ENCODE measurements at places on chromosomes 2 and 18.

DNA sequence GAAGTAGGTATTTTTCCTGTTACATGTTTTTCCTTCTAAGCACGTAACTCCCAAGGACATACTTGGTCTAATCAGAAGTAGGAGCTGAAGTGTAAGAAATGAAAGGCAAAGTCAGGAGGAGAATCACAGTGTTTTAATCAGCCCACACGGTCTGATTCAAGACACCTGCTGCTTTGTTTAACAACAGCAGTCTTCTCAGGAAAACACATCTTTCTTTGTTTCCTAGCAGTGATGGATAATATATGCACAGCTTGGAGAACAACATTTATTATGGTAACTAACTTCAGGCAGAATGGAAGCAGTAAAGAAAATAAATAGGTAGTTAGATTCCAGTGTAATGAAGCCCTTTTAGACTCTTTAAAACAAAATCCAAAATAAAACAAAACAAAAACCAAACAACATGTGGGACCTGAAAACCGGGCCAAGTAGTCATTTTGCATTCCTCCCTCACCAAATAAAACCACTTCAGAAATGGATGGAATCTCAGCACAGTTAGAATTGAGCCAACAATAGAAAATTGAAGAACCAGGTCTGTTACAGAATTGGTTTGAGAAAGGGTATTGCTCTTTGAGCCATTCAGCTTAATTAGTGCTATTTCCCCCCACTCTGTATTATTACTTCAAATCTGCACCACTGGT is 61.1 kb upstream of the UGP2 start:
- peak; percentile 68 for DNase-seq

GRCh38 chr18:26826656-26827235 is 38.8 kb downstream of the AQP4 start:
- DNase-seq: no peak

GRCh38 chr2:253202-253638 is 10.6 kb downstream of the SH3YL1 start:
- no peak for DNase-seq

GRCh38 chr2:71711133-71711855 is 257.9 kb downstream of the DYSF start:
- peak; percentile 89 for DNase-seq

DNA sequence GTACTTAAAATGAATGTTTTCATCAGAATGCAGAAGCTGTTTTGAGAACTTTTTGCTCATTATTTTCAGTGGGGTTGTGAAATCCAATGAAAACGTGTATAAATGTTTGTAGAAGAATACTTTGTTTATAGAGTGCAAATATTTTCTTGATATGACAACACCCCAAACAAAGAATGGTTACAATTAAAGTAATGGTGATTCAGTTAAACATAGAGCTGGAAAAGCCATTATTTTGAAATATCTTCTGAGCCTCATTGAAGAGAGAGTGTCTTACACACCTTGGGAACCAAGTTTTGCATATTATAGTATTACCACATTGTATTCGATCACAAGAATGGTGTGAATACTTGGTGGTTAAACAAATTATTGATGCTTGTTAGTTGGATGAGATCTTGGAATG is 48.7 kb downstream of the SPTBN1 start:
- peak; percentile 92 for DNase-seq

DNA sequence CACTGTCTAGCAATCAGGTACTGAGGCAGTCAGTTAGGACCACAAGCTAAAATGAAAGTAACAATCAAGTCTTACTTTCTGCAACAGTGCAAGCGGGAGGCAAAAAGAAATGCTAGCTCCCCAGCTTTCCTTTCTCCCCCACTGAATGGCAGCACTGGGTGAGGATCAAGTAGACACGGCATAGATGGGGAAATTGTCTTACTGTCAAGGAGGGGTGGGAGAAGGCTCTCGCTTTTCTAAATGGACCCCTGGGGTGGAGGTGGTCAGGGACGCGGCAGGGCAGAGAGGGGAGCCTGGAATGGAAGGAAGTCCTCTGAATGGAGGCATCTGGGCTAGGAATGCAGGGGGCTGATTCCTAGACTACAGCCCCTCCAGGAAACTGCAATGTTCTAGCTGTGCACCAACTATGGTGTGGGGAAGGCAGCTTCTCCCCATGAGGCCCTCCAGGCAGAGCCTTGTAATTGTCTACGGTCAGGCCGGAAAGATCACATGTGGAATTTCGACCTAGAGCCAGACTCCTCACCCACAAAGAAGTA is 24.3 kb downstream of the METTL8 start:
- no peak for DNase-seq

DNA sequence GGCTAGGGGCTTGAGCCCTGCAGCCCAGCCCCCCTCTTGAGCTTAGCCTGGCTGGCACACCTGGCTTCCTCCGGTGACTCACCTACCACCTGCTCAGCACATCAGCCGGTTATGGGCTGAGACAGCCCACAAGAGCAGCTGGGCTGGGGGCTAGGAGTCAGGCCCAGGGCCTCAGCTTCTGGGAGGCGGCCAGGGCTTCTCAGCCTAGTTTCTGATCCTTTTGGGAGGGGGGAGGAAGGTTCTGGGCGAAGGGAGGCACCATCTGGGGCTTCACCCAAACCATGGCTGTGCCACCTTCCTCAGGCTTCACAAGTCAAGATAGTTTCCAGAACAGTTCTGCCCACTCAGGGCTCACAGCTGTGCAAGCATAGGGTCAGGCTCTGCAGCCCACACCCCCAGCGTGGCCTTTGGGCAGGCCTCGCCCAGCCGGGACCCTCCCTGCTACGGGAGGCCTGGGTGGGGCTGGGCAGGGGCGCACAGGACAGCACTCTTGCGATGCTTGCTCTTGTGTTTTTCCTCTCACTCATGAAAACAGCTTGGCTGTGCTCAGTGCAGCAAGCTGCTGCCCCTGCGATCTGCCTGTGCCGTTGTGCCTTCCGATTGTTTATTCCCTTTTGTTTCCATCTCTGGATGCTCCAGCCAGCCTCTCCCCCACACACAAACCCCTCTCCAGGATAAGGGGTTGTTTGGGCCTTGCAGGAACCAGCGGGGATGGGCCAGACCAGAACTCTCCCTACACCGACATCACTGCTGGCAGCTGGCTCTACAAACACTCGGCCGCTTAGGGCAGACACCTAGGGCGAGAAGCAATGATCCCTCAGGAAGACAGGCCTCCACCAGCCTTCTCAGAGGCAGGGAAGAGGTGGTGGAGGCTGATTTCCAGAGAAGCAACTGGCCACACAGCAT is 26.1 kb upstream of the SEMA4C start:
- DNase-seq: no peak

- peak; percentile 58 for DNase-seq
These were observed 348.6 kb downstream of the DLGAP1 start for GRCh38 chr18:4106407-4107033.

DNA sequence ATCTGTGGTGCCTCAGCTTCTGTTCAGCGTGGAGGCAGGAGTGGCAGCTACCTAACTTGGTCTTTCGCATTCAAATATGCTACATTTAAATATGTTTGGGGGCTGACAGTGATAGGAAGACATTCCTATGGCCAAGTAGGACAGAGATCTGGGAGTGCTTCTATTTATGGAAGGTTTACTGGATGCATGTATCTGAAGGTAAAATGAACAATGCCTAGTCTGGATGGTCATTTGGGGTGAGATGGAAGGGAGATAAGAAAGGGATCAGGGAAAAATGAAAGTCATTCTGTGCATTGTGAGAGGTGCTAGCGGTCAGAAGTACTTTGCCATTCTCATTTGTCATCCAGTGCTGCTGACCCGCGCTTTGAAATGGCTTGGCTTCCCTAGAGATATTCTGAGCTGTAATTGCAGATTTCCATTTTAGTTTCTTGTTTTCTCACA is 300.9 kb upstream of the FBXO11 start:
- DNase-seq: no peak

GRCh38 chr2:45494978-45495293 is 116.1 kb downstream of the SRBD1 start:
- no peak for DNase-seq

DNA sequence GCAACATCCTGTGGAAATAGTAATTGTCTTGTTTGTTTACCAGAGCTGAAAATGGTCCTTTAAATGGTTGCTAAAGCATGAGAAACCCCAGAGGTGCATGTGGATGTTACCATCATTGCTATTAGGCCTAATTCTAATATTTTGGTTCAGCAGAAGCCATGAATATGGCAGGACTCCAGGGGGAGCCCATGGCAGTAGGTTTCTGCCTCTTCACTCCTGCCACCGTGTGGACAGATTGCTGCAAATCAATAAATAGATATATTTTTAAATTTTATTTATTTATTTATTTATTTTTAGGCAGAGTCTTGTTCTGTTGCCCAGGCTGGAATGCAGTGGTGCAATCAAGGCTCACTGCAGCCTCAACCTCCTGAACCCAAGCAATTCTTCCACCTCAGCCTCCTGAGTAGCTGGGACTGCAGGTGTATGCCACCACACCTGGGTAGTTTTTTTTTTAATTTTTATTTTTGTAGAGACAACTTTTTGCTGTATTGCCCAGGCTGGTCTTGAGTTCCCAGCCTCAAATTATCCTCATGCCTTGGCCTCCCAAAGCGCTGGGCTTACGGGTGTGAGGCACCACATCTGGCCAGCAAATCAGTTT is 54.9 kb upstream of the CAPN13 start:
- peak; percentile 73 for DNase-seq

DNA sequence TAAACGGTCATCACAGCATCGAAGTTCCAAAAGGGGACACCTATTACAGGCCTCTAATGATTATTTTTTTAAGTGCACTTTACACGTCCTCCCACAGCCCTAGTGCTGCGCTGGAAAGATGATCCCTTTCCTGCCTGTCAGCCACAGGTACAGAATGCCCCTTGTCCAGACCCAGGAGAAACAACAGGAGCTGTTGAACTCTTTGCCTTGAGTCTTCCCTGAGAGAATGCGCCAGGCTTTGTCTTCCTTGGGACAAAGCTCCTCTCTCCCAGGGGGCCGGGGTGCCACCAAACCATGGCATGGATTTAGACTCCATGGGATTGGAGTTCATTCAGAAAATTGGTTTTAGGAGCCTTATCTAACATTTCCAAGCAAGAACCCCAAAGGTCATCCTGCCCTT is 319.0 kb upstream of the SOX11 start:
- no peak for DNase-seq

DNA sequence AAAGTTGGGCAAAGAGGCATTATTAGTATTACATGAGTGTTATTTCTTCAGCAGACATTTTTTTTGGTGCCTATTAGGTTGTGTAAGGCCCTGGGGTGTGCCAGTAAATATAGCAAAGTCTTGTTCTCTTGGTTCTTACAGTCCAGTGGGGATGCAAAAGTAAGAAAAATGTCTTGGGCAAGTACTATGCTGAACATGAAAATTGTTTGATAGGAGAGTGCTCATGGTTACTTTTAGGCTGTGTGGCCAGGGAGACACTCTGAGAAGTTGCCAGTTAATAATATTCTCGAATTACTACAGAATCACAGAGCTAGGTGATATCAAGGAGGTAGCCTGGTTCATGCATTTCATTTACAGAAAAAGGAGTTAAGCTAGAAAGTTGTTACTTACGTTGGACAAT is 1.9 kb downstream of the AGFG1 start:
- no peak for DNase-seq

DNA sequence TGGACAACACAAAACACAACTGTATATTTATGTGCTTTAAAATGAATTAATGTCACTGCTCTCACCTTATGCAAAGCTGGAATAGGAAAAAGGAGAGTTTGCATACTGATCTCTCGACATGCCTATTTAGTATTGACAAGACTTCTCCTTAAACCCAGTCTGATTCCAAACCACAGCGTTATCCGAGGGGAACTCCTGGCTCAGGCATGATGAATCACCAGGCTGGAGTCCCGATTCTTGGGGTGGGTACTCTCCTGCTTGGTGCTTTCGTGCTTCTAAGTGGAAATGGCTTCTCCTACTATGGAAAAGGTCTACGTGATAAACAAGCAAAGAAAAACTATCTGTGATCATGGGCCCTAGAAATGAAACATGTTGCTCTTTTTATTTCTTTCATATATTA is 88.9 kb upstream of the SLC35G4 start:
- no peak for DNase-seq

- DNase-seq: peak; percentile 83
These were observed 18.1 kb upstream of the SPP2 start for GRCh38 chr2:234032279-234032856.

DNA sequence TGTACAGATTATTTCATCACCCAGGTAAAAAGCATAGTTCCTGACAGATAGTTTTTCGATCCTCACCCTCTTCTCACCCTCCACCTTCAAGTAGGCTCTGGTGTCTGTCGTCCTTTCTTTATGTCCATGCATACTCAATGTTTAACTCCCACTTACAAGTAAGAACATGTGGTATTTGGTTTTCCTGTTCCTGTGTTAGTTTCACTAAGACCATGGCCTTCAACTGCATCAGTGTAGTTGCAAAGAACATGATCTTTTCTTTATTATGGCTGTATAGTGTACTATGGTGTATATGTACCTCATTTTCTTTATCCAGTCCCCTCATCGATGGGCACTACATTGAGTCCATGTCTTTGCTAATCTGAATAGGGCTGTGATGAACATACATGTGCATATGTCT is 184.2 kb downstream of the KCNJ3 start:
- DNase-seq: no peak

- no peak for DNase-seq
These were observed 144.1 kb upstream of the MGAT5 start for GRCh38 chr2:134109725-134110124.

GRCh38 chr18:723541-724080 is 11.2 kb upstream of the ENOSF1 start:
- DNase-seq: no peak

DNA sequence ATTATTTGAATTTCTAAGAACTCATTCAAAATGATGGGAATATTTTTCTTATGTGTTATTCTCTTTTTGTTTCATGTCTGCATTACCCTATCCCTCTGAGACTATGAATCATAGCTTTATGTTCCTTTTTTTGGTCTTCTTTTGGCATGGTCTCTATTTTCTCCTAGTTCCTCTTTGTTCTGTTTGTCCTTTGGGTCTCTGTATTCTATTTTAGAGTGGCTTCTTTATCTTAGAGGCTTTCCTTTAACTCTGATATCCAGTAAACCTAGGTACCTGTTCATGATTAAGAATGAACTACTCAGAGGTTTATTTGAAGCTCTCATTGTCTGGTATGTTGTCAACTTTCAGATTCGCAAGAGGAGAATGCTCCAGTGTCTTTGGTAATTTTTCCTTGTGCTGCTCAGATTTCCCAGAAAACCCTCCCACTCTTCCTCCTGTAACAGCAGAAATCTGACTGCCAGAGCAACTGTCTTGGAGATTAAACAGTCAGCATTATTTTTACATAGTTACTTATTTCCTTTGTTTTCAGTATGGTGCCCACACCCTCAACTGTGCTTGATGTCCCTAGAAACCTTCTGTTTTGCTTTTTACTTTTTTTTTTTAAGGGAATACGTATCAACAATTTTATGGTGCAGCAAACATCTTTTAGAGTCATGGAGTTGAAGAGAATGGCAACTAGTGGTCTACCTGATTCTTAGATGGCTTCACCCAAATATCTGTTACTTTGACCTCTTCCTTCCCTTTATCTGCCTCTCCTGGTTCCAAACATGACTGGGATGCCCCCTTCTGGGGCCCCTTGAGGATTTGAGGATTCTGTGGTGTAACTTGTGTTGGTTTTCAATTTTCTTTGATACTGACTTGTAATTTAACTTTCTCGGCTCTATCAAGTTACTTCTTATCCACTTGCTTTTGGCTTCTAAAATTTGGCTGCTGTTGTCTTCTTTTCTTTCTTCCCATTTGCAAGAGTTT is 92.0 kb downstream of the DPP10 start:
- DNase-seq: no peak

- DNase-seq: no peak
These were observed 16.6 kb downstream of the KCTD1 start for GRCh38 chr18:26531605-26532298.

GRCh38 chr18:69795791-69796190 is 151.9 kb downstream of the CD226 start:
- DNase-seq: peak; percentile 1

- DNase-seq: no peak
These were observed 666.1 kb upstream of the PKDCC start for GRCh38 chr2:41381701-41382100.

GRCh38 chr2:67510745-67511144 is 113.6 kb downstream of the ETAA1 start:
- peak; percentile 18 for DNase-seq
